ENCODE measurements at places on chromosomes 2 and 18. TPM values are rescaled to one million over a fixed set of nuclear protein-coding genes. Genes with fewer than 3 reads are reported as not detected.

UBR3 gene
- 58.6 TPM for total RNA-seq

SPATA3 gene
- not detected for total RNA-seq

GPR39 gene
- total RNA-seq, result 0.42 TPM

FBLN7 gene
- total RNA-seq, result 6.1 TPM

WIPF1 gene
- 118 TPM for total RNA-seq

DNA sequence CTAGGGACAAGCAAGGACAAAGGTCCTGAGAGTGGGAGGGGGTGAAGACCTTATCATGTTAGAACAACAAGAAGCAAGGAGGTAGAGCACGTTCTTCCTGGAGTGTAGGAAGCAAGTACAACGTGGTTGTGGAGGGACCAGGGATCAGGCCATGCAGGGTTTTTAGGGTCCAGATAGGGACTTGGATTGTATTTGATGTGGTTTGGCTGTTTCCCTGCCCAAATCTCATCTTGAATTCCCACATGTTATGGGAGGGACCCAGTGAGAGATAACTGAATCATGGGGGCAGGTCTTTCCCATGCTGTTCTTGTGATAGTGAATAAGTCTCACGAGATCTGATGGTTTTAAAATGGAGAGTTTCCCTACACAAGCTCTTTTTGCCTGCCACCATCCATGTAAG, 53.2 kb downstream of the ICA1L start:
- no peaks in the 10 kb centered on the region for H3K27me3 ChIP-seq
- no peak for DNase-seq
- H3K36me3 ChIP-seq, result no peaks in the 10 kb centered on the region
- H3K4me3 ChIP-seq, result no peak overlapping the region
- H3K4me1 ChIP-seq, result no peaks in the 10 kb centered on the region

DNA sequence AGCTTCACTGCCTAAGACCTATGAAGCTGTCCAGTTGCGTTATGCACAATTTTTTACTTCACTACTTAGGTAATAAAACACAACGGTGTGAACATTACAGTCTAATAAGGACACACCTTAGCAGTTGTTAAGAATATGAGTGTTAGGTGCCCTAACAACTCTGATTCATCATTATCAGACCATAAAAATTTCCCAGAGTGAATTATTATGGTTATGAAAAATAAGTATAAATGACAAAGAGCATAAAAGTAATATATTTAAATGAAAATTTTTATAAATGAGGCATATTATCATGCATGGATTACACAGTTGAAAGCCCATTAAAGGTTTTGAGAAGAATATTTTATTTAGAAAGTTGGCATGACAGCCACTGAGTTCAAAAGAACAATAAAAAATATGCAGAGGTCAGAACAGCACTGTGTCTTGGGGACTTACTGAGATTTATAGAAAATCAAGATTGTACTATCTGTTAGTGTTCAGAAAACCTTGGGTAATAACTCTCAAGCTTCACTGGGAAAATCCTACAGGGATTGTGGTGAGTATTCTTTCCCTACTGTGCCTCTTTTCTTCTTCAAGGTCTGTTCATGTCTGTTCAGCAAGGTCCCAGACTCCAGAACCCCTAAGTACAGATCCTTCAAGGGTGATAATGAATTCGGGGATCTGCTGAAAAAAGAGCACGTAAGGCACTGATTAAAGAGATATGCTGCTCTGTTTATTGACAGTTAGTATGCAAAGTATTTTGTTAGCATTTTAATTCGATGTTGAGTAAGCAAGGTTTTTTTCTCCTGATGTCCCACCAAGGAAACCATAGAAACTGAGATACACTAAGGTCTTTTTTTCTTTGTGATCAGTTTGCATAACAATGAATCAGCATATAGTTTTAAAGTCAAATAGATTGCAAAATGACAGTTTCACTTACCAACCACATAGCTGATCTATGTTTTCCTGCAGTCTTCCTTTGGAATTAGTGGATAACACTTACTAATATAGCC, 250.0 kb downstream of the DSEL start:
- DNase-seq, result no peak
- H3K36me3 ChIP-seq, result no peaks in the 10 kb centered on the region
- peak overlapping the region; percentile 64 for H3K27ac ChIP-seq
- no peaks in the 10 kb centered on the region for H3K4me1 ChIP-seq
- no peaks in the 10 kb centered on the region for H3K27me3 ChIP-seq
- H3K4me3 ChIP-seq, result no peak overlapping the region

GRCh38 chr2:148900350-148900837, 25.4 kb downstream of the KIF5C start:
- no peak for DNase-seq
- H3K27me3 ChIP-seq, result no peaks in the 10 kb centered on the region
- no peak overlapping the region for H3K4me3 ChIP-seq
- no peak overlapping the region for H3K27ac ChIP-seq
- H3K36me3 ChIP-seq, result no peaks in the 10 kb centered on the region
- no peaks in the 10 kb centered on the region for H3K4me1 ChIP-seq

GRCh38 chr2:98568161-98568956, 40.0 kb downstream of the COA5 start:
- H3K27ac ChIP-seq, result no peak overlapping the region
- H3K4me3 ChIP-seq, result no peak overlapping the region
- no peaks in the 10 kb centered on the region for H3K27me3 ChIP-seq
- DNase-seq, result no peak
- H3K4me1 ChIP-seq, result no peaks in the 10 kb centered on the region
- H3K36me3 ChIP-seq, result no peaks in the 10 kb centered on the region

DNA sequence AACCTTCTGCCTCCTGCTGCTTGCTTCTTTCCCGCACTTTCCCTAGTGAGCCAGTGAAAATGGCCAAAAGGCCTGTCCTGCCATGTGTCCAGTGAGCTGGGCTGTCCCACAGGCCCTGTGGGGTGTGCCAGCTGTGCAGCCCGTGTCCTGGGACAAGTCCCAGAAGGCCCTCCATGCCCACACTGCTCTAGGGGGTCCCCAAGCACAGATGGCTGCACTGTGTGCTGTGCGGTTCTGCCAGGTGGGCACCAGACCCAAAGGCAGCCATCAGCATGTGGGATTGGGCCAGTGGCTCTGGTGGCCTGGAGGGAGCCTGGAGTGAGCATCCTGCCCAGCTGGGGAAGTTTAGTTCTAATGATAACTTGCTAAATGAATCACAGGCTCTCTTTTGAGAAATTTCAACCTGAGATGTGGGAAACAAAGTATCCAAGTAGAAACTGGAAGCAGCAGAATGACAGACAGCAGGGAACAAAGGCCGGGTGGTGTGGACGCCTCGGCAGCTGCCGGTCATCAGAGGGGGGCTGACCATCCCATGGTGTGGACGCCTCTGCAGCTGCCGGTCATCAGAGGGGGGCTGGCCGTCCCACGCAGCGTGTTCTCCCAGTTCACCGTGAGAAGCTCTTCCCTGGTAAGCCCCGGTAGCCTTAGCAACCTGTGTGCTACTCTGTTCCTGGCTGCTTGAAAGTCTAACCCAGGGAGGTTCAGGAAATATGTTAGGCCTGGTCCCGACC, 9.9 kb upstream of the CNDP2 start:
- DNase-seq, result no peak
- no peak overlapping the region for H3K27ac ChIP-seq
- H3K27me3 ChIP-seq, result no peaks in the 10 kb centered on the region
- no peak overlapping the region for H3K4me3 ChIP-seq
